EH (cell line): ENCODE measurements at places on chromosomes 12 and 14.

DNA sequence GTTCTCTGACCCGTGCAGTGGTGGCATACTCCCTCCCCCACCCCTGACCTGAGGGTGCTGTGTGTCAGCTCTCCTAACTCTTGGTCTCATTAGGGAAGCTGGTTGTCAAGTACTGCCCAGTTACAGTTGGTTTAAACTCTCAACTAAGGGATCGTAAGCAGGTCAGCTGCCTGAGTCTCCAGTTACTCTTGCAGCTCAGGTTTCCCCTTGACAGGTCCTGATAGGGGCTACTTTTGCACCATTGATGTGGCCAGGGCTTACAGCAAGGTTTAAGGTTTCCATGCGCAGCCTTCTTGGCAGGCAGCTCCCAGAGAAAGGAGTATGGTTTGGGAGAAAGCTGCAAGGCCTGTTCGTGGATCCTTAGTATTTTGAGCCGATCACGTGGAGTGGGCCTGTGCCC lies 74.5 kb downstream of the ETV6 start:
- DNase-seq = no peak

GRCh38 chr12:119307747-119308146 lies 26.8 kb upstream of the CCDC60 start:
- DNase-seq = no peak

DNA sequence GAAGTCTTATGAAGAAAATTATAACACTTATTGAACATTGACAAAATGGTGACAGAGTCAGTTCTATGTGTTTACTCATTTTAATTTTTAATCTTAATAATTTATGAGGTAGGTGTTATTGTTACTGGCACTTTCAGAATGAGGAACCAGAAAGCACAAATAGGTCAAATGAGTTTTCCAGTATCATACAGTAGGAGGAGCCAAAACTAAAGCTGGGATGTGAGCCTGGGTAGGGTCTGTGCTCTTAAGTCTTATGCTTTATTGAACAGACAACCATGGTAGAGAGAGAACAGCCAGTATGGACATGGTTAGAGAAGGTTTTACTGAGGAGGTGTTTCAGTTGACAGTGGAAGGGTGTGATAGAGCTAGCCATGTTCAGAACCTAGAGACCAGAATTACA lies 775.7 kb downstream of the TMTC2 start:
- no peak for DNase-seq

DNA sequence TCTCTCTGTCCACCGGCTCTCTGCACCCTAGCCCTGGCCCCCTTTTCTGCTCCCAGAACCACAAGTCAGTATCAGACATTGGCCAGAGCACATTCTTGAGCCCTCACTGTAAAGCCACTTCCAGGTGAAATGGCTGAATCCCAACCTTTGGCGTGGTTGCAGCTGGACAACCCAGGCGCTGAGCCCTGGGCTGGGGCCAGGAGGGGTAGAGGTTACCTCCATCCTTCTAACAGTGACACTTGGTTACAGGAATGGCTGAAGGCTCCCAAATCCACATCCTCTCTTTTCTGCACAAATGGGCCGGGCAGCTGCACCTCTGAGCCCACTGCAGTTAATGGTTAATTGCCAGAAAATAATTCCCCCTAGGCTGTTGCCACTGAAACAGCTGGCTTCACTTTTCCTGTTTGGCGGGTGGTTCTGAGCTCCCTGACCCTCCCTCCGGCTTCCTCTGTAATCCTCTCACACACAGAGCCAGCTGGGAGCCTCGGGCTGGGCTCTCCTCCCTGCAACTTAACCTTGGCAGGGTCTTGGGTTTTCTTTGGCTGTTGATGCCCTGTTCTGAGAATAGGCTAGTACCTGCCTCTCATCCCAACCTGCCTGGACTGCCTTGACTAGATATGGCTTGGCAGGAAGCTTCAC lies 44.1 kb downstream of the TSPAN11 start:
- DNase-seq = no peak

- no peak for DNase-seq
Measured at GRCh38 chr14:73146111-73146510, 9.8 kb downstream of the PSEN1 start.

DNA sequence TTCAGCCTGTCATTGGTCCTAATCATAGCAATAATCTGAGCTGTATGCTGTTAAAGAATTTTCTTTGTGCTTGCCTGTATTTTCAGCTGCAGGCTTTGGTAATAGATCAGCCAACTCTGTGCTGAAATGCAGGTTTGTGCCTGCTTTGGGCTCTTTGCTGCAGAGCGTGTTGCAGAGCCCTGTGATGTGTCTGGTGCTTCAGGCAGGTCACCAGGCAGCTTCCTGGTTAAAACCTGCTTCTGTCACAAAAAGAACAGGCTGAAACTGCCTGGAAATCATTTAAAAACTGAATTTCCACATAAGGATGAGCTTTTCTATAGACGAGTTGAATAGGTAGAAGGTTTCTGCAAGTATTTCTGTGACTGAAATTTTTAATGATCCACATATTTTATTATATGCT lies 3.1 kb downstream of the DIP2B start:
- DNase-seq = no peak

- DNase-seq = no peak
Measured at GRCh38 chr14:56125772-56126636, 7.8 kb downstream of the PELI2 start.

DNA sequence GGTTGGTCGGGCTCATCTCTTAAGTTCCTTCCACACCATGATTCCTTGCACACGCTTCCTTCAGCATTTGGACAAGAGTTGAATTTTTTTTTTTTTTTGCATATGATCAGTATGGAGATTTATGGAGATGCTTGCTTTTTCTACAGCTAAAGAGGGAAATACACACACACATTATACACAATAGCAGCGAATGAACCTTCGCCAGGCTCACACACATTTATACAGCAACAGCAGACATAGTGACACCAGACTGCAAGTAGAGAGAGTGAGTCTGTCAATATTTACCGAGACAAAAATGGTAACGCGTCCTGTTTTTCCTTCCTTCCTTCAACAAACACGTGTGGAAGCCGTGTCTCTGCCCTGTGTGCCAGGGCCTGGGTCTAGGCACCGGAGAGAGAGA lies 897.9 kb downstream of the BCL11B start:
- DNase-seq = no peak

DNA sequence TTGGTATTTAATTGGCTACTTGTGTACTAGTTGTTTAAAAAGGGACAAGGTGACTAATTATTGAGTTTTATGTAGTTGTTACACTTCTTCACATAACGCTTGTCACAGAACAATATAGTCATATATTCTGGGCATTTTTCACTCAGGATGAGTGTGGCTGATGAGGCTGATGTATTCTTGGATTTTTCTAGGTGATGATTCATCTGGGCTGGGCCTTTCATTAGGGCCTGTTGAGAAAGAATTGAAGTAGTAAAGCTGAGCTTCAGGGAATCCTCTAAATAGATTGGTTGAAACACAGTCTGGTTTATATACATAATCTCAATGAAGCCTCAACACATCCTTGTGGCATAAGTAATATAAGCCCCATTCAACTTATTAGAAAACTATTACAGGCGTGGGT lies 445.7 kb downstream of the DAD1 start:
- DNase-seq = no peak

DNA sequence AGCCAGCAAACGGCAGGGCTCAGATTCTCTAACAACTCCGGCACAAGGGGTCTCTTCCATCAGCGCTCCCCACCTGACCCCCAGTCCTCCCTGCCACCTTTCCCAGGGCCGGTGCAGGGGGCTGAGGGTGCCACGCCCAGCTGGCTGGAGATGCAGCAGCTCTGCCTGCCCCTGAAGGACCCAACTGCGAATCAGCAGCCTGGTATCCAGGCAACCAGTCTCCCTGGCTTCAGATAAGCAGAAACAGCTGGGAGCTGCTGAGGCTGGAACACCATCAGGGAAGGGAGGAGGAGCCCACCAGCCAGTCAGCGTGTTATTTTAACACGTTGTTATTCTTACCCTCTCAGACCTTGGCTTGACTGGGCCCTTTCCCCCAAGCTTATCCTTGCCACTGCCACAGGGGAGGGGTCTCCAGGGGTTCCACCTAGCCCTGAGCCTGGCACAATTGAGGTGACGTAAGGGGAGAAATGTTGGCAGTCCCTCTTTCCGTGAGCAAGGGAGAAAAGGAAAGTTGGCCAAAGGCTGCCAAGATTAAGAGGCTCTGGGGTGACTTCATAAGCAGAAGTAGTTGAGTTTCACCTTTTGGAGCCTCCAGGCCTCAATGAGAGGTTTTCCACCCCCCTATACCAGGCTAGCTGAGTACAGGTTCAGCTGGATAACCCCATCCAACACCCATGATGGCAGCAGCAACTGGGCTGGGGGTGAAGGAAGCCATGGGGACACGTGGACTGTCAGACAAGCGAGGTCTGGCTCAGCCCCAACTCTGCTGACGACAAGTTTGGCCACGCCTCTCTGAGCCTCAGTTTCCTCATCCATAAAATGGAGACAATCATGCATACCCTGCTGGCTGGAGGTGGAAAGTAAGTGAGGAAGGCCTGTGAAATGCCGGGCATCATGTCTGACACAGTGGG lies 91.1 kb downstream of the IRF2BPL start:
- DNase-seq = peak; percentile 89

DNA sequence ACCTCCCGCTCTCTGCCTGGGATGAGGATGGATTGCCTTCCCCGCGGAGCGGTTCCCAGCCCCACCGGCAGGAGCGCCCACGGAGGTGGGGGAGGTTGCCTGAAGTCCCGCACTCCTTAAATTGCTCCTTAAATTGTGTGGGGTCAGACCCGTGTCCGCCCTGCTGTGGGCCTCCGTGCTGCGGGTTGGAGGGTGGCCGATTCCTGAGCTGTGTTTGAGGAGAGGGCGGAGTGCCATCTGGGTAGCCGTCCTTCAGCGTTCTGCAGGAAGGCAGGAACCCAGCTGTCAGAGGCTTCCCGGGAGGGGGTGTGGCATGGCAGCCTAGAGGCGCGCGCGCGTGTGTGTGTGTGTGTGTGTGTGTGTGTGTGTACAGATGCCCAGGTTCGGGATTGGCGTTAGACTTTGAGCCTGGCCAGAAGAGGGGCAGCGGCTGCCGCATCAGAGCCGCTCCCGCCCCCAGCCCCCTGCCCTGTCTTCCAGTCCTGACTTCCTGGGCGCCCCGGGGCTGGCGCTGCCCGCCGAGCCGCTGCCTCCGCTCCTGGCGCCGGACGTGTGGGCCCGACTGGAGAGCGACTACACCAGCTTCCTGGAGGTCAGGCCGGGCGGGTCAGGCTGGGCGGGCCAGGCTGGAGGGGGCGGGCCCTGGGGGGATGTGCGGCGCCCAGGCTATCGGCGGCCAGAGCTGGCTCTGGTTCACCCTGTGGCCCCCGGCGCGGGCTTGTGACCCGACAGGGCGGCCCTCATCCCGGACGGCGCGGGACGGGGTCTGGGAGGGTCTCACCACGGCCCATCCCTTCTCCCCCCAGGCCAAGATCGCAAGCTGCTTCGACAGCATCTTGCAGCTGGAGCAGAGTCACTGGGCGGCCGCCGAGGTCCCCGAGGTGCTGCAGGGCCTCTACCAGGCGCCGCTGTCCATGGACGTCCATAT lies 9.2 kb downstream of the EXOC3L4 start:
- peak; percentile 63 for DNase-seq

DNA sequence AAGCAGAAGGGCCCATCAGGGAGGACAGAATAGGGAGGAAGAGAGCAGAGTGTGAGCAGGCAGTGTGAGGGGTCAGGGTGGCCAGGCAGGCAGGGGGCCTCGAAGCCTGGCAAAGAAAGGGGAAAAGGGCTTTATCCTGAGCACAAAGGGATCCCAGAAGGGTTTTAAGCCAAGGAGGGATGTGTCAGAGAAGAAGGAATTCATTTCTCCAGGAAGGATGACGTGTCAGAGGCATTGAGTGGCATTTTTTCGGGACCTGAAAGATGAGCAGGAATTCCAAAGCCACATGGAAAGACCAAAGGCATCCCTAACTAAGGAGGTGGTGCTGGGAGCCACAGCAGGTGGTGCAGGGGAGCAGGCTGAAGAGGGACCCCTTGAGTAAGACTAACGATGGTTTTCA lies 132.1 kb downstream of the DICER1 start:
- peak; percentile 27 for DNase-seq

- no peak for DNase-seq
Measured at GRCh38 chr14:90531497-90531896, 134.7 kb downstream of the CALM1 start.

DNA sequence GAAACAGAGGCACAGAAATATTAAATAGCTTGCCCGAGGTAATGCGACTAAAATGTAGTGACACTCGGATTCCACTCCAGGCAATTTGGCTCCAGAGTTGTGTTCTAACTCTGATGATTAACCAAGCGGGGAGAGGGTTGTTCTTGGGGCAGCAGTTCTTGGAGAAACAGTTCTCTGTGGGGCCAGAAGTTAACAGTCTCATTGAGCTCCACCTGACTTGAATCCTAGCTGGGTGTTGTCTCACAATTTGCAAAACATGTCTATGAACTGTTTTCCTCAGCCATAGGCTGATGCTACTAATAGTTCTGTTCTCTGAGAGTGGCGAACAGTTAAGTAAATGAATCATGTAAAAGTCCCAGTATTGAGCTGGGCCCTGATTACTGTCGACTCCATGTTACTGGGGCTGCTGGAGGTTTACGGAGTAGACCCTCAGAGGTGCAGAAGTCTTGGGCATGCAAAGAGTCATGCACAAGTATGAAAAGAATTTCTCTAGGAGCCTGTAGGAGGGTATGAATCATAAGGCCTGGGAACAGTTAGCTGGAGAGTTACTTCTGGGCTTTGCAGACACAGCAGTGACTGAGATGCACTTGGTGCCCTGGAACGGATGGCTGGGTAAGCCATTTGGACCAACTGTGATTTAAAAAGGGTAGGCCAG lies 15.4 kb upstream of the NIN start:
- DNase-seq = peak; percentile 94

- DNase-seq = no peak
Measured at GRCh38 chr12:91273560-91273959, 90.9 kb upstream of the DCN start.
